ENCODE measurements at places on chromosomes 1 and 21.

DNA sequence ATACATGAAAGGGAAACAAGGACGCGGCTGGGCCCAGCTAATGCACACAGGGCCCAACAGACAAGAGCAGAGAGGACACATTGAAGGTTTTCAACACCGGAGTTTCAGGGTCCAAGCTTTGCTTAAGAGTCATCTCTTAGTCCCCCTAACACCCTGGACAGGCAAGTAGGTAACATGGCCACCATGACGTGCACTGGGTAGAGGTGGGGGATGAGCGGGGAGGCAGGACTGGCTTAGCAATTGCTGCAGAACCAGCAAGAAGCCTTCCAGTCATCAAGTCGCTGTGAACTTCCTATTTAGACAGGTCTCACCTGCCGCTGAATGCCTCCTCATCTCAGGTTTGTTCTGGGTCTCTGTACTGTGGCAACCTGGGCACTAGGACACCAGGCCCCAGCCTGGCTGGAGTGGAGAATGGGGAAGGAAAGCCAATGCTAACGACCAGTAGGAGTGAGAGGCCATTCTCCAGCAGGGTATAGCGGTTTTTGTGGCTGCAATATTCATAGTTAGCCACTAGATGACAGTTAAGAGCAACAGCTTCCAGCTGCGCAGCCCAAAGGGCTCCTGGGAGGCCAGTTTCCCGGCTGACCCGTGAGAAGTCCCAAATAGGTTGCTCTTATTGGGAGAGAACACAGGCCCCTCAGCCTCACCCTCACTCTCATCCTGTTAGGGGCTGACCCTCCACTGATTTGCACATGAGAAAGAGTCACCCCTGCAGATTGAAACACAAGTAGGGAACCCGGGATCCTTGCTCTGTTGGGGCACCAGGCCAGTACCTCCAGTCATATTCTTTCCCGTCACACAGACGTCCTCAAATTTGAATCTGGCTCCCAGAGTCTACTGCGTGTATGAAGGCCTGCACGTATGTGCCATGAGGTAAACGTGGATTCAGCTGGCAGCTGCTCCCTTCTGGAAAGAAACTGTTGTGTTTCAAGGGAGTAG is 6.0 kb upstream of the PIGC start:
- H3K4me1 ChIP-seq, result no peaks in the 10 kb centered on the region
- no peaks in the 10 kb centered on the region for H3K36me3 ChIP-seq
- H3K4me3 ChIP-seq, result no peak overlapping the region
- no peak overlapping the region for H3K27ac ChIP-seq
- DNase-seq, result peak; percentile 36

- H3K4me1 ChIP-seq, result no peaks in the 10 kb centered on the region
- peaks cover 10% of the 10 kb centered on the region for H3K27me3 ChIP-seq
- peak overlapping the region; percentile 93 for H3K4me3 ChIP-seq
- DNase-seq, result peak; percentile 85
Measured at GRCh38 chr1:42035205-42035829, 116.6 kb upstream of the HIVEP3 start.

DNA sequence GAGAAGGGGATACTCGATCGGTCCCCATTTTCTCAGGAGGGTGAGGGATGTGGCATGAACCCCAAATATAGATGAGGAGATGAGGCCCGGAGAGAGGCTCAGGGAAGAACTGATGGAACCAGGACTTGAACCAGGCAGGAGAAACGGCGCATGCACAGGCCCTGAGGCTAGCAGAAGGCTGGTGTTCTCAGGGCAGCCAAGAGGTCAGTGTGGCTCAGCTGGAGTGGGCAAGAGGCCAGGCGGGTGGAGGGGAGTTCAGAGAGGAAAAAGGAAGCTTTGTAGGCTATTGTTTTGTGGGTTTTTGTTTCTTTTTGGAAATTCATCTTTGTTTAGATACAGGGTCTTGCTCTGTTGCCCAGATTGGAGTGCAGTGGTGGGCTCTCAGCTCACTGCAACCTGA is 122.0 kb downstream of the LACTBL1 start:
- H3K4me1 ChIP-seq, result peaks cover 7% of the 10 kb centered on the region
- H3K4me3 ChIP-seq, result no peak overlapping the region
- DNase-seq, result no peak
- no peaks in the 10 kb centered on the region for H3K36me3 ChIP-seq
- no peak overlapping the region for H3K27ac ChIP-seq

DNA sequence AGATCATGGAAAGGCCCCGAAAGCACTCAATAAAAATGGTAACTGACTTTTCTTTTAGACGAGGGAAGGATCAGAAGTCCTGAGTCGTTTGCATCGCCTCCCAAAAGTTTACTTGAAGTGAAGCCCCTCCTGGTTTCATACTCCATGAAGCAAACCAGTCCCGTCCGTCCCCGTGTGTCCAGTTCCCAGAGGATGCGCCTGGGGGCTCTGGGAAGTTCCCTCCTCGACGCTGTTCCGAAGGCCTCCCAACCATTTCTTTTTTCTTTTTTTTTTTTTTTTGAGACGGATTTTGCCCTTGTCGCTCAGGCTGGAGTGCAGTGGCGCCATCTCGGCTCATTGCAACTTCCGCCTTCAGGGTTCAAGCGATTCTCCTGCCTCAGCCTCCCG is 661 bp upstream of the OSCP1 start:
- peak overlapping the region; percentile 51 for H3K27ac ChIP-seq
- peaks cover 9% of the 10 kb centered on the region for H3K36me3 ChIP-seq

GRCh38 chr1:47991187-47991586 is 6.0 kb downstream of the TRABD2B start:
- peaks cover 13% of the 10 kb centered on the region for H3K4me1 ChIP-seq
- no peak for DNase-seq
- no peaks in the 10 kb centered on the region for H3K36me3 ChIP-seq
- H3K27ac ChIP-seq, result no peak overlapping the region

GRCh38 chr1:74579425-74579824 is 67.0 kb upstream of the LRRC53 start:
- no peaks in the 10 kb centered on the region for H3K4me1 ChIP-seq
- no peak overlapping the region for H3K27ac ChIP-seq
- H3K27me3 ChIP-seq, result no peaks in the 10 kb centered on the region
- DNase-seq, result no peak

GRCh38 chr1:21751281-21751680 is 31.7 kb downstream of the USP48 start:
- H3K4me3 ChIP-seq, result no peak overlapping the region
- no peak for DNase-seq
- no peak overlapping the region for H3K27ac ChIP-seq
- H3K4me1 ChIP-seq, result no peaks in the 10 kb centered on the region
- peaks cover 28% of the 10 kb centered on the region for H3K36me3 ChIP-seq

GRCh38 chr1:25748531-25749205 is 51.3 kb upstream of the SELENON start:
- no peak overlapping the region for H3K4me3 ChIP-seq
- H3K27ac ChIP-seq, result peak overlapping the region; percentile 31
- H3K27me3 ChIP-seq, result no peaks in the 10 kb centered on the region
- H3K4me1 ChIP-seq, result peaks cover 30% of the 10 kb centered on the region
- no peaks in the 10 kb centered on the region for H3K36me3 ChIP-seq

- DNase-seq, result no peak
- H3K27ac ChIP-seq, result no peak overlapping the region
- no peaks in the 10 kb centered on the region for H3K27me3 ChIP-seq
- H3K4me3 ChIP-seq, result no peak overlapping the region
- no peaks in the 10 kb centered on the region for H3K4me1 ChIP-seq
Measured at GRCh38 chr1:192700834-192701271, 64.9 kb downstream of the RGS13 start.

GRCh38 chr1:14282707-14283106 is 315.8 kb upstream of the KAZN start:
- H3K27me3 ChIP-seq, result no peaks in the 10 kb centered on the region
- H3K27ac ChIP-seq, result no peak overlapping the region
- DNase-seq, result no peak
- peaks cover 6% of the 10 kb centered on the region for H3K4me1 ChIP-seq

DNA sequence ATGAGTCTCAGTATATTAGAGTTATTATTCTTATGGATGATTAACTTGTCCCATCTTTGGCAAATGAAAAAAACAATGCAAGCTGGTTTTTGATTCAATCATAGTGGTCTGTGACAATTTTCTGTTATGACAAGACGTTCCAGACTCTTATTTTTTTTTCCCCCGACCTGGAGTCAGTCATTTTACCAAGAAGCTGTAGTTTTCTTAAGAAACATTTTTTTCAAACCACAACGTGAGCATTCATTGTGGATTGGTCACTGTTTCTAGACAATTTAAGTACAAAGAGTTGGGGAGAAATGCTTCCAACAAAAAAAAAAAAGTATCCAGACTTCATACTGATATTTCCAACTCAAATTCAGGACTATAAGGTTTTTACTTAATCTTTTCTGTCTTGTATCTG is 8.0 kb upstream of the ANGPTL3 start:
- H3K27ac ChIP-seq, result no peak overlapping the region
- H3K36me3 ChIP-seq, result no peaks in the 10 kb centered on the region
- no peak overlapping the region for H3K4me3 ChIP-seq
- H3K27me3 ChIP-seq, result no peaks in the 10 kb centered on the region
